Left ventricle myocardium inferior (tissue), 1 donor: ENCODE measurements at places on chromosomes 5 and 9.

DNA sequence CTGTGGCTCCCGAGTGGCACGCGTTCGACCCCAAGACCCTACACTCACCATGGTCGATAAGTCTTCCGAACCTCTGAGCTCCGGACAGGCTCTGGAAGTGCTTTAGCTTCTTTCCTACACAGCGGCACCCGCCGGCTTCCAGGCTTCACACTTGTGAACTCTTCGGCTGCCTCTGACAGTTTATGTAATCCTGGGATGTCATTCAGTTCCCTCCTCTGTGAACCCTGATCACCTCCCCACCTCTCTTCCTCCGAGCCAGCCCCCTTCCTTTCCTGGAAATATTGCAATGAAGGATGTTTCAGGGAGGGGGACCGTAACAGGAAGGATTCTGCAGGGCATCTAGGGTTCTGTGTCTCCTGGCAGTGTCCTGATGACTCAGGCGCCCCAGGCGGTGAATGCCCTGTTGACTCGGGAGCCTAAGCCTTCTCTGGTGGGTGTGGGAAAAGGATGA, at the start of gene CD14:
Gene CD14, minus strand, starts transcription at position 155 of the 451 bp plus-strand sequence. Its CDS starts 104 bp downstream, at position 51.
- DNase-seq: peak; percentile 52

GRCh38 chr9:86589273-86589672, 235.1 kb upstream of the TUT7 start:
- DNase-seq: no peak

GRCh38 chr9:129285979-129286772, 108.1 kb upstream of the IER5L start:
- no peak for DNase-seq

DNA sequence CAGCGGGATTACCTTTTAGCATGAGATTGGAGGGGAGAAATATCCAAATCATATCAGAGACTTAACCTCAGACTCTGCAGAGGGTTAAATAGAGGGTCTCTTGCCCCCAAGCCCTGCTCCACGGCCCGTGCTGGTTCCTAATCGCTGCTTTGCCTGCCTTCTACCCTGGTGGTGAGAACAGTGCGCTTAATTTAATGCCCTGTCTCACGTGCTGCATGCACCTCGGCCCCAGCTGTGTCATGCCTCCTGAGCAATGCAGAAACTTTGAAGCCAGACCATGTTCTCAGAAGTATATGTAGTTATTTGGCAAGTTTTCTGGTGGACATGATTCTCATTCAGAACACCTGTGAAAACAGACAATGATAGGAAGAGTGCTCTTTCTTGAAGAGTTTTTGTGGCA, 1.4 kb downstream of the OTULIN start:
- no peak for DNase-seq

GRCh38 chr5:78279194-78279593, 15.3 kb downstream of the AP3B1 start:
- DNase-seq: no peak

DNA sequence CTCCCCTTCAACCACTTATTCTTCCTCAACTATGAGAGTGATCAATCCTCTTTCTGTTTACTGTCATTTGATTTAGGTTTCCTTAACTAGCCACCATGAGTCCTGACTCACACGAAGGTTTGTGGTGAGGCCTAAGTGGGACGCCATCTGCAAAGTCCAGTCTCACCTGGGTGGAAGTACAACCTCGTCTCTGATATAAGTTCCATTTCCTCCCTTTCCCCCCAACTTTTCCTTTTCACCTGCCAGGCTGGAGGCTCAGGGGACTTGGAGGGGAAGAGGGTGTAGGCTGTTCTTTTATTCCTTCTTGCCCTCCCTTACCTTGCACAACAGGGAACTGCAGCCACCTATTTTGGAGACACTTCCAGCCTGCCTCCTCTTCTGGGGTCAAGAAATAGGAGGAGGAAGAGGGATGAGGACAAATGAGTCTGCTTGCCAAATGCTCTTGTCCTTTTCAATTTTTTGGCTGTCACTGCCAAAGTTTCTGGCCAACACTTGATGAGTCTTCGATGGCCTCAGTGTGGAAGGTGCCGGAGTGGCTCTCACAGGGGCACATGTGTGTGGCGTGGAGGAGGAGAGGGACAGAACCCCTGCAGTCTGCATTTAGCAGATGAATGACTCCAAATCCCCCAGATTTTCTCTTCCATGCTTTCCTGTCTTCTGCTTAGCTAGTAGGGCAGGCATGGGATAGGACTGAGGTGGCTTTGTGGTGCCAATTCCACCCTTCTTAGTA, 249.6 kb downstream of the NSG2 start:
- no peak for DNase-seq

DNA sequence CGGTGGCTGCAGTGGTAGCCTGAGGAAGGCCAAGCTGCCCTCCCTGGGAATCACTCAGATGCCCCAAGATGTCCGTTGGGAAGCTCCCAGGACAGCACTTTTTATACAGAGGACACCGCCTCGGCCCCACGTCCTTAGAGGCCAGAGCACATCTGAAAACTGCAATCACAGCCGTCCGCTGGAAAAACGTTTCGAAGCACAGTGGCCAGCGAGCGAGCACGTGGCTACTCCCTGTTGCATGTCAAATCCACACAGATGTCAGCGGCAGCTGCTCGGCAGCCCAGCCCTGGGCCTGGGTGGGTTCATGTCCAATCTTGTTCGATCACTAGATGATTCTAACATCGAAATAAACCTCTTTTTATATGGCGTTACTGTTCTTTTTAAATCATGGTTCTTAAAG, 8.9 kb downstream of the PPP1R26 start:
- no peak for DNase-seq

DNA sequence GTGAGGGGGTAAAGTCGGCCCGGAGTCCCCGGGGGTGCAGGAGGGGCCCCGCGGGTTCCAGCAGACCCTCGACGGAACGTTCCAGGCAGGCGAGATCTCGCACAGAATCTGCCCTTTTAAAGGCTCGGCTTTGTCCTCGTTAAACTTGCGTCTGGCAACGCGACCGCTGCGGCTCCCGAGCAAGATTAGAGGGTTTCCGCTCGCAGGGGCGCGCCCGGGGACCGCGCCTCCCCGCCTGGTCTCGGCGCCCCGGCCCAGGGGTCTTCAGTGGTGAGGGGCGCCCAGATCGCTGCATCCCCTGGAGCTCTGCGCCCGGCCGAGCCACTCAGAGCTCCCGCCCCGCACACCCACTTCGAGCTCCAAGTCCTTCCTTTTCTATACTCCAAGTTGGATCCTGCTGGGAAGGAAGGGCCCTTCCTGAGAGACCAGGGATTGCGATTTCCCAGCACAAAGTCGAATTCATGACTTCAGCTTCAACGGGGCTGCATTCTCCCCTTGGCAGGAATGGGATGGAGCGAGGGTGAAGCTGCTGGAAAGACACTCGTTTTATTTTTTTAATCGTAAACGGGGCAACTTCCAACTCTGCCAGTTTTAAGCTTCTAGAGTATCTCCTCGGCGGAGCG, 11.3 kb downstream of the PROP1 start:
- no peak for DNase-seq

DNA sequence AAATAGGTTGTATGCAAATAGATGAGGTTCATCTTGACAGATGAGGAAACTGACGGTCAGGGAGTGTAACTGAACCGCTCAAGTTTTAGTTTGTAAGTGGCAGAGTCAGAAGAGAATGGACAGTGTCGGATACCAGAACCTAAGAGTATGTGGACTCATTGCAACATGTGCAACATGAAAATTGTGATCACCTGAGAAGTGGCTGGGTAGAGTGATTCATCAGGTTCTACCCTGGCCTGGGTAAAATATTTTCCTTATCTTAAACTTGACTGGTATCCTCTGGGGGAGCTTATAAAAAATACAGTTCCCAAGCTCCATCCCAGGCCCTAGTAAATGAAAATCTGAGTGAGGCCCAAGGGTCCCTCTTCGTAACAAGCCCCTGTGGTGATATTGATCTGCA, 35.2 kb upstream of the MIER3 start:
- no peak for DNase-seq

GRCh38 chr5:157918811-157919742, 60.1 kb upstream of the CLINT1 start:
- DNase-seq: no peak

DNA sequence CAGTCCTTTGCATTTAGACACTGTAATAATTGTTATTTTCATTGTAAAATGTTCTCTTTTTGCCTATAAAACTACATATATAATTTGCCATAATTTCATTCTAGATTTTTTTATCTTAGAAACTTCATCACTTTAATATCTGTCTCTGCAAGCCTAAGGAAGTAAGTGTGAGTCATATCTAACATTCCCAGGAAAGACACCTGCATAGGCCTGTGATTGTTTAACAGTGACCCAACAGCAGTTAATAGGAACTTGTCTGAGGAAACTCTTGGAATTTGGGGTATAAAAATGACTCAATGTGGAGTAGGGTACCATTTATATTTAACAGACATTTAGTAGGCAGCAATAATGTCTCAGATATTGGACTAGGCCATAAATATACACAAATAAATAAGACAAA, 229.2 kb upstream of the FAM174A start:
- no peak for DNase-seq

DNA sequence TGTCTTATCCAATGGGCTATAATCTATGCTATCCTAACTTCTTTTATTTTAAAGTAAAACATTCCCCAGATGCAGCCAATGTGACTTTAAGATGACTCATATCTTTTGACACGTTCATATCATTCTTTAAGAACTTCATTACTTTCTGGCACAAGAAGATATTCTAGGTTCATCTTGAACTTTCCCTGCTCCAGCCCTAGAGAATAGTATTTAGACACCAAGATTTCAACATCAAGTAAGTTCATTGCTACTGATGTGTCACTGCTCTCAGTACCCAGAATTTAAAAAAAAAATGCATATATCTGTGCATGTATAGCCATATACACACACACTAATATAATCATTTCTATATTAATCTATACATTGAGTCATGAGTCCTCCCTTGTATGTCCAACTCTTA, 175.2 kb downstream of the SAXO1 start:
- no peak for DNase-seq

DNA sequence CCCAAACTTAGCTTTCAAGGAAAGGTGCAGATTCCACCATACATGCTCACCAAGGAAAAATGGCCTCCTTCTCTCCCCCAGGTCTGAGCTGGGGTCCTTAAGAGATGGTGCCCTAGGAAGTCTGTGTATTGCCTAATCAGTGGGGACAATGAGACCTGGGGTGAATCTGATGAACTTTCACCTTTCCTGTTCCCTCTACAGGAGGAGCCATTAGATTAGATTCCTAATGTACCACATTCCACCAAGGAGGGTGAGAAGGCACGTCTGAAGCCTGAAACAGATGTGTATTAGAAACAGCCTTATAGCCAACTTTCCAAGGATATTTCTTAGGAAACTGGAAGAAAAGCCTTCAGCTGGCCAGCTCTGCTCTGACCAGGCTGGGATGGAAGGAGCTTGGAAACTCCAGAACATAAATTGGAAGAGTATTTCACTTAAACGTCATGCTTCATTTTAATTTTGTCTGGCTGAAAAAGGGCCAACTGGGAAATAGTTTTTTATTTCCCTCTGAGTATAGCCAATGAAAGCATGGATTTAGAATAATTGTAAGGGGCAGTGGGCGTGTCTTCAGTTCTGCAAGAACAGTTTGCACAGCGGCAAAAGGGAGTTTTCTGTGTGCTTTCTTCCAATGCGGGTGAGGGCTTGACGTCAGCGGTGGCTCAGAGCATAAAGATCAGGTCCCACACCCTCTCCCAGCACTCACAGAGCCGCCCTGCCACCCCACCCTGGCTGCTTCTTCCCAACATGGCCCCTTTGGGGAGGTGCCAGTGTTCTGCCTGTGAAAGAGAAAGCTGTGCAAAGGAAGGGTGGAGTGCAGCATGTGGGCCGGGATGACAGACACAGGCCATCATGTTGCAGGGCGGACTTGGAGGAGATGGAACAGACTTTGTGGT, 210.9 kb downstream of the ESM1 start:
- peak; percentile 82 for DNase-seq

- DNase-seq: no peak
These were observed 73.8 kb upstream of the IFNE start for GRCh38 chr9:21555911-21556310.

DNA sequence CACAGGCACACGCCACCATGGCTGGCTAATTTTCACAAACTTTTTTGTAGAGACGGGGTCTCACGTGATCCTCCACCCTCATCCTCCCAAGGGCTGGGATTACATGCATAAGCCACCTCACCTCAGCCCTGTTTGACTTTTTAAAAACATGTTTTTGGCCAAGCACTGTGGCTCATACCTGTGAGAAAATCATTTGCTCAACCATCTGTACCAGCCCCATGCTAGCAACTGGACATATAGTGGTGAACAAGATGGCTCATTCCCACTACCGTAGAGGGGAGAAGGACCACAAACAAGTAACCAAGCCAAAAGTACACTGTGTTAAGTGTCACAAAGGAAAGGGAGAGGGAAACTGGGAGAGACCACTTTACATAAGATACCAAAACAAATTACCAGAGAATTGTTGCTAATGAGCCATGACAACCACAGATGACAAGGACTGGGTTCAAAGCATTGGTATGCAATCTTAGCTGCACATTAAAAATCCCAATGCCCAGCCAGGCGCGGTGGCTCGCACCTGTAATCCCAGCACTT, 19.2 kb downstream of the PPP2CA start:
- no peak for DNase-seq

- no peak for DNase-seq
These were observed 2.7 kb downstream of the SLC6A19 start for GRCh38 chr5:1203968-1204692.

- no peak for DNase-seq
These were observed 117.2 kb upstream of the TBCA start for GRCh38 chr5:77893225-77893860.
